ENCODE measurements at places on chromosomes 1 and 21.
A peak's percentile ranks its signal among the peaks of the same experiment; 100 is the strongest.

DNA sequence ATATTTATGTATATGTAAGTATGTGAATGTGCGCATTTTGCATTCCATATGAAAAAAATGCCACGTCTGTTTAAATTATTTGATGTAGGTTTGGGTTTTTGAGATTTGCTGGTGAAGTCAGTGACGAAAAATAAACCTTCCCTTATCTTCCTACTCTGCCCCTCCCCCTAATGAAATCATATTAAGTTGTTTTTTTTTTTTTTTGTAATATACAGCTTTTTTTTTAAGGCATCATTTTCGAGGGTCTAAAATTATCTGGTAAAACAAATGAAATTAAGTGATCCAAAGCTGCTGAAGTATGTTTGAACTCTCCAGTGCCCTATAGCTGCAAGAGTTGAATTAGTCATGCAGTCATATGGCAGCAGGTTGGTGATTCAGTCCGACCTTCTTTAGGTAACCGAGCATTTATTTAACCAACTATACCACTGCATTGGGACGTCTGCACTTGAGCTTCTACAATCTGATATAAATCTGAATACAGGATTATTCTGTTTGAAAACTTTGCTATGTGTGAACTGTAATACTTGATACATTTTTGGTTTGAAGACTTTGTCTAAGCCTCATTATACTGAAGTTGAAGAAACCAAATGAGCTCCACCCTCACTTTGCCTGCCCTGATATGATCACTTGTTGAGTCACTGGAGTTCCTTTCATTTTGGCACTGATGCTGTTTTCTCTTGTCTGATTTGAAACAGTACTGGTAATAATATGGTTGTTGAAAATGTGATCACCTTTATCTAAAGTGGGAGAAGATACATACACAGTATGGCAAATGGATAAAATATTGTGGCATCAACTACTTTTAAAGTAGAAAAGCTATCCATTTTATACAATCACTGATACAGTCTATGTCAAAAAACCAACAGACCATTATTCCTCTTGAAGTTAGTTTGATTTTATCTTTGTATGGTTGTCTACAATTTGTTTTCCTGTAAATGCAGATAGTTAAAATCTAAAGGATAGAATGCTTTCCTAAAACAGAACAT lies 11.7 kb downstream of the PDIK1L start:
- peak; percentile 42 for DNase-seq

DNA sequence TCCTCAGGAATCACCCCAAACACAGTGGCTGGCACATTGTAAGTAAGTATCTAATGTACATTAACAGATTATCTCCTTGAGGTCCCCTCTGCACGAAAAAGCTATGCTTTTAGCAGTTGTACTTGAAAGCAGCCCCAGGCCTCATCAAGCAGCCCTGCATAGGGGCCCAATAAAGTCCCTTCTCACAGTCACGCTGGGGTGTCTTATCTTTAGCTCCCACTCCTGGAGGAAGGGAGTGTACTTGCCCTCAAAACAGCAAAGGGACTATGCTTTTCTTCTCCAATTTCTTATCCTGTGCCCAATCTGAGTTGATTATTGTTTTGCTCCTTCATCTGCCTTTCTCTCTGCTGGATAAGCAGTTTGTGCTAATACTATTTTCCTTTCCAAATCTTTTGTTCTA lies 168.8 kb upstream of the PLXNA2 start:
- DNase-seq, result no peak

GRCh38 chr1:157105988-157106812 lies 6.6 kb upstream of the ETV3L start:
- peak; percentile 14 for DNase-seq

- DNase-seq, result no peak
These were observed 10.9 kb downstream of the PADI2 start for GRCh38 chr1:17108360-17108759.

DNA sequence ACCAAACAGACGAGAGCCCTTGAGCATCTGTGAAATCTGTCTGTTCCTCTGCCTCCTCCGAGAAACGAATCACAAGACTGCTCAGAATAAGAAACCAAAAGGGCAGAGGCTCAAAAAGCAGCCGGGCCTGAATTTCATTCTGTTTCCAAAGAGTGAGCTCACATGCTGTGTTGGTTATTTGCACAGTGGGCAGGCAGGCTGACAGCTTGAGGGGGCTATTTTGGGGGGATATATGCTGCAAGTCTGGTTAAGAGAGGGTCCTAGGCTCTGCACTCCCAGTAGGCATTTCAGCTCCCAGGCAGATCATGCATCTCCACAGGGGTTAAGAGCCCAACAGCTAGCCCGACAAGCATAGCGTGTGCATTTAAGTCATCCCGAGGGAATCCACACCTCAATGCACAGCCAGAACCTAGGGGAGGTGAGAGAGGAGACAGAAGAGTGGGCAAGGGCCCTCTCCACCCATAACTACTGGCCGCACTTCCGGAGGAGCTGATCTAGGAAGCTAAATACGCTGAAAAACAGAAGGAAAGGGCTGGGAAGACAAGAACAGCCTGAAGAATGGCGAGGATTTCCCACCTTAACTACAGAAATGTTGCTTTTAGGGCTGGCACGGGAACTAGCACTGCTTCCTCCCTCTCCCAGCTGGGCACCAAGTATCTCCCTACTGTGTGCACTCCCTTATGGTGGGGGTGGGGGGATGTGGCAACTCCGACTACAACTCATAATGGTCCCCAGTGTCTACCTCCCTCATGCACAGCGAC lies 3.7 kb downstream of the PGBD5 start:
- no peak for DNase-seq

DNA sequence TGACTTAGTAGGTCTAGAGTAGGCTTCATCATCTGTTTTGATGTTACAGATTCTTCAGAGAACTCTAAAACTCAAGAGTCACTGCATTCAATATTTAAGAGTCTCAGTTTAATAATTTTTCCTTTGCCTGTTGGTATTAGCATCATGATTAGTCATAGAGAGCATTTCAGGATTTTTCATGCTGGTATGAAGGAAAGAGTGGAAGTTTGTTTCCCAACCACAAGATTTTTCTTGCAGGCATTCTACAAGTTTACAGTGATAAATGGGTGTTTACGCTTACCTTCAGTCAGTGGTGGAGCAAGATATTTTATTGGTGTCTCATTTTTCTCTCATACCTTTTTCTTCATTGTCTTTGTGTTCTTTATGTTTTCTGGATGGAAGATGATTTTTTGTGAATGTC lies 58.4 kb upstream of the MYOCOS start:
- no peak for DNase-seq

DNA sequence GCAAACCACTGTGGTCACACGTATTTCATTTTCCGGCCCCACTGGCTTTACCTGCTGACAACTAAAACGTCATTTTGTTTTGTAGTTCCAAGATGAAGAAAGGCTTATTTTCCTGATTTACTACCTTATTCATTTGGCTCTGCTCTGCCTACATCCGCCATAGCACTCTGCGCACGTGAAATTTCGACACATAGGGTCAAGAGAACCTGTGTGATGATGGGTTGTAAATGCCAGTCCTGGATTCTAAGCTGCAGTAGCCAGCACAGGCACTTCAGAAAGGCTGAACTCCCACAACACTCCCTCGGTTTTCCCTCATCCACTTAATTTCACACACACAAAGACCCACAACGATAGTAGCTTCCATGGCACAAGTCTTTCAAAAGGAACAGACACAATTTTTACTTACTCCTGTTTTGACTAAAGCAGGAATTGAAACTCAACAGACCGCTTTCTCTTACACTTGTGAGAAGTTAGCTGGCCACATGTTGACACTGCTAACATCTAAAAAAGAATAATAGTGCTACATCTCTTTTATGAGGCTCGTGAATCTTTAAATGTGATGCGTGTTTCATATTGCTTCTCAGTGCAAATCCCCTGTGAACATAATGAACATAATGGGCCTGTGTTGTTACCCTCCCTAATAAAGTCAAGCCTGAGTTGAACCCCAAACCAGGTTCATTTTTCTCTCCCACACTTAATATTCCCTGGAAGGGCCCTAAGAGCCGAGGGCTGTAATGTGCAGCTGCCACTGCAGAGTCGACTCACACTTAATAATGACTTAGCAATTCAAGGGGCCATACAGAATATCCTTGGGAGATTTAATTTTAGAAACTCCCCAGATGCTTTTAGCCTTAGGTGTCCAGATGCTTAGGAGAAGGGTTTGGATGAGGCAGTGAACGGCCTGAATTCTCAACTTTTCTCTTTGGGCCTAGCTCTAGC lies 1.5 kb upstream of the RUNX1 start:
- DNase-seq, result no peak

- DNase-seq, result no peak
These were observed 16.4 kb downstream of the CD244 start for GRCh38 chr1:160846281-160846680.

DNA sequence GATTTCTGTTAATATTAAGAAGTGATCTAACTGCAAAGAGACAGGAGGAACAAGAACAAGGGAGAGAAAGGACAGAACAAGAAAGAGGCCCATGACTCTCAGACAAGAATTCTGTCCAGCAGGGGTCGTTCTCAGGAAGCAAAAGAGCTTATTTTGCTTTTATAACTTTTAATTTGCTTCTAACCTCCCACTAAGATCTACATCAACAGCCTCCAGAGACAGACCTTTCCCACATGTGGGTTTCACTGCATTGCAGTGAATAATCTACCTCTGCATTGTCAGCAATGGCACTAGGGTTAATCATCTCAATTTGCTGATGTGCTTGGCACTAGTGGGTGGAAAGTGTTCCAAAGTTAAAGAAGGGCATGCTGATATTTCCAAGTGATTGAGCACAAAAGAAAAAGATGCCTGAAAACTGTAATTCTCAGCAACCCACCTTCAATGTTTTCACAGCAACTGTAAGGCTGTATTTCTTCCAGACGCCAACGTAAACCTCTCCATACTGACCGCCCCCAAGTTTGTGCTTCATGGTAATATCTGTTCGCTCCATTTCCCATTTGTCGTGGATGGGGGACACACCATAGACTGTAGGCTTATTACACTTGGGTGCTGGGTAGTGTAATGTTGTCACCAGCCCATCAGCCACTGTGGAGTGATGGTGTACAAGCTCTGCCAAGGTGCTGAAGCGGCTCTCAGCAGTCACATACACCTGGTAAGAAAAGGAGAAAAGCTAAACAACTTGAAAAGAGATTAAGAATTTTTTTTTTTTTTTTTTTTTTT lies 39.5 kb downstream of the TOR3A start:
- DNase-seq, result peak; percentile 56

GRCh38 chr1:110857964-110858948 lies 14.7 kb upstream of the CD53 start:
- no peak for DNase-seq

GRCh38 chr21:46054031-46054430 lies 43.9 kb upstream of the COL6A2 start:
- no peak for DNase-seq

- DNase-seq, result peak; percentile 4
These were observed 1.7 kb downstream of the EGLN1 start for GRCh38 chr1:231420299-231420958.

DNA sequence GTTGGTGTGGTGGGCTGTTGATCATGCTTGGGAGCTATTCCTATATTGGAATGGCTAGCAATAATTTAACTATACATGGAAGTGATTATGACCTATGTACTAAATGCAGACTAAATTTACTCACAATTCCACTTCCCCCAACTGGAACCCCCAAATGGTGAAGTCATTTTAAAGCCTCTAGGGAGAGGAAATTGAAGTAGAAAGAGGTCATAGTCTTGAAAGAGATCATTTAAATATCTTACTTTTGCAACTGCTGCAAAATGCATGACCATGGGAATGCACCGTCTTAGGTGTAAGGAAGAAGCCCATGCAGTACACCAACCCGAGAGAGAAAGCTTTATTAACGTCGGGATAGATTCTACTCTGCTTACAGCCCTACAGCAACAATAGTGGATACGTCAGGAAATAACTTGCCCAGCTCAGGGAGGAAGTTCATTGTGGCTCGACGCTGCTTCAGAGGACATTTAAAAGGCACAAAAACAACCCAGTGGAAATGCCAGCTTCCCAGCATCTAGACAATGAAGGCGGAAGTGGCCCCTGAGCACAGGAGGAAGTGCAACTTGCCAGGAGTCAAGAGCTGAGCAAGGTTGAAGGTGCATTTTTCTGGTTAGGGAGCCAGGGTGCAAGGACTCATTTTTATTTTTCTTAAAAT lies 26.5 kb downstream of the CYYR1 start:
- no peak for DNase-seq

DNA sequence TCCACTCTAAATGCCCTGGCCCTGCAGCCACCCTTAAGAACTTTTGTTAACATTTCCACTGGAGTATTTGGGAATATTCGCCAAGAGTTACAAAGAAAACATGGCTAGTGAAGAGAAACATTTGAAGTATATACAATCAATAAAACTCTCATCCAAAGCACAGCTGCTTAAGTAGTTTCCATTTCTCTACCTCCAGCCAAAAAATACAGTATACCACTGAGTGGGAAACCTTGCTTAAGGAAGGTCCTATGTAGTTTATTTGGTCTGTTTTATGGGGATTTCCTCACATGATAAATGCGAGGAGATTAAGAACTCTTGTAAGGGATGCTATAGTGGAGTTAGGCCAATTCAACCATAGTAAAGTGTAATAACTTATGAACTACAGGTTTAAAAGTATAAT lies 382.5 kb downstream of the NEGR1 start:
- no peak for DNase-seq

DNA sequence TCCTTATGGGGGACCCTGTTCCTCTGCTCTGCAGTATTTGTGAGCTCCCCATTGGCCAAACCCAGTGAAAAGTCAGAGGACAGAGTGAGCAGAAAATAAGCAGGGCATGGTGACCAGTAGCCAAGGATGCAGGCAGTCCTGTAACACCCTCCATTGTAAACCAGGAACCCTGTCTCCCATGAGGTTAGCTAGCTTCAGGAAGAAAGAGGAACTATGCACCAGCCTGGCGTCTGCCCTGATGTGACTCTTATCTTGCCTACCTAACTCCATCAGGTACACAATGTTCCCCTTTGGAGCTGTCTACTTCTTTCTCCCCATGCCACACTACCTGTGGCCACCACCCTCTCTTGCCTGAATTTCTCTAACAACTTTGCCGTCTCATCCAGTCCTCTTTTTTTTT lies 119.2 kb downstream of the LRIG2 start:
- no peak for DNase-seq

Data from CD4-positive, alpha-beta T cell treated with Interleukin-15 for 4 hours (primary cell).